ENCODE measurements at places on chromosomes 1 and 21. TPM values are rescaled to one million over a fixed set of nuclear protein-coding genes. Genes with fewer than 3 reads are reported as not detected.

GRCh38 chr1:115222616-115223402, 115.2 kb downstream of the NGF start:
- DNase-seq: peak; percentile 92

Gene ELAVL4
- total RNA-seq: not detected

Gene MATN1
- total RNA-seq: not detected

DNA sequence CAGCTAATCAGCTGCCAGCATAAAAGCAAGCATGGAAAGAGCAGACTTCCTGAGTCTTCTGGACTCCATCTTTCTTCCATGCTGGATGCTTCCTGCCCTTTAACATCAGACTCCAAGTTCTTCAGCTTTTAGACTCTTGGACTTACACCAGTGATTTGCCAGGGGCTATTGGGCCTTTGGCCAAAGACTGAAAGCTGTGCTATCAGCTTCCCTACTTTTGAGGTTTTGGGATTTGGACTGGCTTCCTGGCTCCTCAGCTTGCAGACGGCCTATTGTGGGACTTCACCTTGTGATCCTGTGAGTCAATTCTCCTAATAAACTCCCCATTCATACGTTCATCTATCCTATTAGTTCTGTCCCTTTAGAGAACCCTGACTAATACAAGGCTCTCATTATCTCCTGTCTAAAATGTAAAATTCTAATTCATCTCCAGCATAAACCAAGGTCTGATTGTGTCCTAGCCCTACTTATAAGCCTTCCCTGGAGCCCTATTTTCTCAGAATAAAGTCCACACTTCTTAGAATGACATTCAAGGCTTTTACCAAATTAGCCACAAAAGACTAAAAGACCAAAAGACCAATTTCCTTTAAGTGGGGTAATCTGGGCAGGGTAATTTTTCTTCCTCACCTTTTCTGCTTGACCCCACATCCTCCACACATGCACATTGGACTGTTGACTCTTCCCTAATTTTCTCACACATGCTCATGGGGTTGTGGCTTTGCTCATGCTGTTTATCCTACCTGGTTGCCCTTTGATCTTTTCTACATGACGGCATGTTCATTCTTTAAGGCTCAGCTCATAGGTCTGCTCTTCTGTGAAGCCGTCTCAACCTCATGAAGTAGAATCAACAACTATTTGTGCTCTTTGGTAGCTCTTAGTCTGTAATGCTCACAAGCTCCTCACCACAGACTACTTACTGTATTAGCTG, 18.1 kb upstream of the ENAH start:
- peak; percentile 31 for DNase-seq

Gene VSIG8
- total RNA-seq: not detected

DNA sequence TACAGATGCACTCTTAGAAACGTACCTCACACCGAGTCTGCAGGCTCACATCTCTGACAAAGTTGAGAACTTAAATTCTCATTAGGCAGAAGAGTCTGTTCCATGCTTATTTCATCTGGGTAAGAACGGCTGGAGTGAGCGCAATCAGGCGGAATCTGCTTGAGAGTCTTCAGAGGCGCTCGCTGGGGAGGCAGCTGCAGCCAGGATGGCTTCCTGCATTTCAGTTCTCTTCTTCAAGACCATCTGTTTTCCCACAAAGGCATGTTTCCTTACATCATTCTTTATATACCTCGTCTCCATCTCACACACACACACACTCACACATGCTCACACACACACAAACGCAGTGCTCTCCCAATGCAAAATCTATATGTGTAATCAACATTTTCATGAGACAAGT, 497.1 kb downstream of the AJAP1 start:
- no peak for DNase-seq

Gene CFAP107
- not detected for total RNA-seq

- DNase-seq: no peak
Measured at GRCh38 chr21:41852151-41852928, 26.8 kb downstream of the PRDM15 start.

Gene NR1I3
- not detected for total RNA-seq

DNA sequence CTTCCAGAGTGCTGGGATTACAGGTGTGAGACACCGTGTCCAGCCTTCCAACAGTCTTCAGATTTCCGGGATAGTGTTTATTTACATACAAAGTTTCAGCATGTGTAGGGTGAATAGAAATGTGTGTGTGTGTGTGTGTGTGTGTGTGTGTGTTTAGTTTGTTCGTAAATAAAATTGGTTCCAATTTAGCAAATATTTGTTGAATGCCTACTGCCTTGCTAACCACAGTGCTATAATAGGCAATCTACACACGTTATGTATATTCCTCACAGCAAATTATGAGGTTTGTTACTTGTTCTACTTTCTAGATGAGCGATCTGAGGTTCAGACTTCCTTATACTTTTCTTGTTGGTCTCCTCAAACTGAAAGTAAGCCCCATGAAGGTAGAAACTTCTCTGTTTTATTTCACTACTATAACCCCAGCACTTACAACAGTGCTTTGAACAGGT, 32.8 kb upstream of the EPS15 start:
- DNase-seq: peak; percentile 35

- peak; percentile 15 for DNase-seq
Measured at GRCh38 chr1:192732787-192733186, 76.1 kb upstream of the RGS2 start.

Gene GLUL
- total RNA-seq: 344 TPM

GRCh38 chr21:38815060-38815405, 9.3 kb downstream of the ETS2 start:
- DNase-seq: peak; percentile 80

DNA sequence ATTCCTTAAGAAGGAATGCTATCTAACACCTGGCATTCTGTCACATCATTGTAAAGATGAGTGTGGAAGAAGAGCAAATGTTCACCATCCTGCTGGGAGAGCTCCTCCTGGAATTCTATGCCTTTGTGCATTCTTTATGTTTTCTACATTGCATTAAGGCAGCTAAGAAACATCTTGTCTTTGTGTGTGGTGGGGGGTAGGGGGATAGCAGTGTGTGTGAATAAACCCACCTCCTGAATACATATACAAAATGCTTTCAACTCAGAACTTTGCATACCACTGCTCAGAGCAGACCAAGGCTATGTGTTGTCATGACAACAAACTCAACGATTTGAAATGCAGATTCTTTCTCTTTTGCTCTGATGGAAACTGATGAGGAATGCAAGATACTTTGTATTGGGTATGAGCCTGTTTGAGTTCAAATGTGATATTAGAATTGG, 193.6 kb upstream of the KAZN start:
- no peak for DNase-seq

Gene PKP1
- 117 TPM for total RNA-seq

- no peak for DNase-seq
Measured at GRCh38 chr1:17307946-17308345, at the start of gene PADI4. PADI4 (plus strand) TSS chr1:17308197; CDS start chr1:17308223, 26 bp downstream.

DNA sequence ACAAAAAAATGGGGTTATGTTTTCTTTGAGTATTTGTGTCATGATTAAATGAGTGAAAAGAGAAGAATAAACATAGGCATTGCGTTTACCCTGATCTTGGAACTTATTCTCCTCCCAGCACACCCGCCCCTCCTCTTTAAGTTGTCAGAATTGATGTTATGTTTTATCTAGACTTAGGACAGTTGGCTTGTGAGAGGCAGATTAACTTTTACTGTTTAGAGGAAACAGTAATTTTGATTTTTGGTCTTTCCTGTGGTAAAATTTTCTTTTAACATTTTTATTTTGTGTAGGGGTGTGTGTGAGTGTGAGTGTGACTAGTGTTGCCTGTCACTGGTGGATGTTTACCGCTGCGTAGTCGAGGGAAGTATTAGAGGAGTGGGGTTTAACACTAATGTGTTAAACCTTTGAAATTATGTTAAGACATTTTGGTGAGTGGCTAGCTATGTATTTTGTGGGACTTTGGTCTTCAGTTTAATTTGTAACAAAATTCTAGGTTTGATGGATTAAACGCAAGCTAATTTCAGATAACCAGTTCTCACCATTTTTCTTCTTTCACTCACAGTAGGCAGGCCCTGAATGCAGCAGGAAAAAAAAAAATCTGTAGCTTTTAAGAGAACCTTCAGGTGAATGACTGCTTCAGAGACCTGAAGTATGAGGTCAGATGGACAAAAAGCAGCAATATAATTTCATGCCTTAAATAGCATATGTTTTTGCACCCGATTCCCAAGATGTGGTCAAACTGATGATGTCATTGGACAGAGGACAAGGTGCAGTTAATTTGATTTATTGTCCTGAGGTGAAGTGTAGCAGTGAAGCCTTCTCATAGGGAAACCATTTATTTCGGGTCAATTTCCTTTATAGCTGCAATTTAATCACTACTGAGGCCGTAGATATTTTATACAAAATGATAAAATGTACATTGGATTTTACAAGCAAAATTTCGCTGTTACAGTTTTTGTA, 2.7 kb downstream of the POU2F1 start:
- DNase-seq: no peak

- DNase-seq: no peak
Measured at GRCh38 chr1:178025613-178026356, 55.9 kb upstream of the SEC16B start.

- DNase-seq: no peak
Measured at GRCh38 chr1:23911921-23912320, 1.2 kb downstream of the CNR2 start.
